ENCODE measurements at places on chromosomes 1 and 21.

DNA sequence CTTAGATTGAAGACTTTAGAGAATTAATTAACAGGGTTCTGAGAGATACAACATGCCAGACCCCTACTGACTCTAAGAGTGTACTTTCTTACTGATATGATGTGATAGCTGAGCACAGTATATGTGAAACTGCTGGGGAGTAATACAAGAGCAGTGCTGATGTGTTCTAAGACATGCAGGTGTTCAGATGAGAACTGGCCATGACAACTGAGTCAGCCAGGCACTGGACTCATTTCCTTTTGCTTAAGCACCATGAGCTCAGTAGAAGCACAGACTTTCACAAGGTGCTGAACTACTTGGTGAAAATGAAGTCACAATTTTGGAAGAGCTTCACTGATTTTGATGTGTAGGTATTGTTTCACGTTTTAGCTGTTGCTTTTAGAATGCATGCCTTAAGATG lies 15.9 kb upstream of the POGZ start:
- no peak for DNase-seq

DNA sequence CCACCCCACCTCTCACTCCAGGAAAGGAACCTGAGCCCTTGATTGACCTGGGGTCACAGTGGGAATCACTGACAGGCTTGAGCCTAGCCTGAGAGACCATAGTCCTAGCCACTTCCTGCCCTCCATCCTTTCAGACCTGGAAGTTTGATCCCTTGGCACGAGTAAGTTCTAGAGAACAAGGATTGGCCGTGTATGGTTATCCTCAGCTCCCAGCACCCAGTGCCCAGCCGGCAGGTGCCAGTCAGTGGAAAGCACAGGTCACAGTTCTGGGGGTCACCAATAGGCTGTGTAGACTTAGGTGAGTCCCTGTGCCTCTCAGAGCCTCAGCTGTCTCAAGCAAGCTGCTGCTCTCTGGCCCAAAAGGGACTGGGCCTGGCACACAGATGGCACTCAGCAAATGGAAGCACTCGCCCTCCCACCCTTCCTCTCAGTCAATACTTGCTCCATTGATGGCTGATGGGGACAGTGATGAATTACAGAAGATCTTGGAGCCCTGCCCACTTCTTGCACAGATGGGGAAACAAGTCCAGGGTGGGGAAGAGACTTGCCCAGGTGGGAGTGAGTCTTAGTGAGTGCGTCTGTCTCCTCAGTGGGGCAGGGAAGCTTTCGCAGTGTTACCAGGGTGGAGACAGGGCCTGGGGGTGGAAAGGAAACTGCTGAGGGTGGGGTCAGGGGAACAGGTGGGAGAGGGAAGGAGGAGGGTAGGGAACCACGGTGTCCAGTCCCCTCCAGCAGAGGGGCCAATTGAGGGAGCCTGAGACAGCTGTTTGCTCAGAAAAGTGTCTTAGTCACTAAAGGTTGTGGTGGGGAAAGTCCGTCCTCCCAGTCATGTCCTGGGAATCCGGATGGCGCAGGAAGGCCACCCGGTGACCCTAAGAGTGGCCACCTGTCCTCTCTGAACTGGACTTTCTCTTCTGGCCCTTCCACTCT lies 2.6 kb upstream of the KCNQ4 start:
- no peak for DNase-seq

- no peak for DNase-seq
Observed at GRCh38 chr1:153985341-153985912, 712 bp downstream of the RAB13 start.

GRCh38 chr21:29083306-29083705 lies 9.9 kb upstream of the CCT8 start:
- no peak for DNase-seq

DNA sequence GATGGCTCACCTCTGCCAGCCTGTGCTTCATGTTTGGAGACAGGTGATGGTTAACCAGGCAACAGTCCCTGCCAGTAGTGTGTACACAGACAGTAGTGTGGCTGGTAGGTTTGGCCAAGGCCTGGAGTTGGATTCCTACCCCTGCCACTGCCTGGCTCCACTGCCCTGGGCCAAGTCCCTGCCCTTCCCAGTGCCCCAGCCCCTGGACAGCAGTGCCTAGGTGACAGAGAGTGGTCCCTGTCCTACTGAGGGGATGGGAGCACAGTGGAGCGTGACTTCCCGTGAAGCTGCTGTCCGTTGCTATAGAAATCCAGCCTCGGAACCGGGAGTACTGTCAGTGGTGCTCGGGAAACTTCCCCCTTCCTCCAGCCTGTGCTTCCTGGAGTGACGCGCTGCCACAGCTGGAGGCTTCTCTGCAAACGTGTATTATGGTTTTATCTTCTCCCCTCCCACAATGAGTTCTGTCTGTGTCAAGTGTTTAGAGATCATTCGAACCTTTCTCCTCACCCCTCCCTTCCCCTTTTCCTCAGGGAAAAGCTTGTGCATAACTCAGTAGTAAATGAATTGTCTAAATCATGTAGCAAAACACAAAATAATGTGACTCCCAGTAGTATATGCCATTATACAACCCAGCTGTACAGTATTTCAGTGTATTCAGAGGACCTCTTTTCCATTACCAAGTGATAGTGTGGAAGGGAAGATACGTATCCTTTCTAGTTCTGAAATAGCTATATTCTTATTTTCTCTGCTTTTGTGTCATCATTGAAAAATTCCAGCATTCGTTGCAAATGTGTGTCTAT lies 73.4 kb downstream of the GALNT2 start:
- no peak for DNase-seq

DNA sequence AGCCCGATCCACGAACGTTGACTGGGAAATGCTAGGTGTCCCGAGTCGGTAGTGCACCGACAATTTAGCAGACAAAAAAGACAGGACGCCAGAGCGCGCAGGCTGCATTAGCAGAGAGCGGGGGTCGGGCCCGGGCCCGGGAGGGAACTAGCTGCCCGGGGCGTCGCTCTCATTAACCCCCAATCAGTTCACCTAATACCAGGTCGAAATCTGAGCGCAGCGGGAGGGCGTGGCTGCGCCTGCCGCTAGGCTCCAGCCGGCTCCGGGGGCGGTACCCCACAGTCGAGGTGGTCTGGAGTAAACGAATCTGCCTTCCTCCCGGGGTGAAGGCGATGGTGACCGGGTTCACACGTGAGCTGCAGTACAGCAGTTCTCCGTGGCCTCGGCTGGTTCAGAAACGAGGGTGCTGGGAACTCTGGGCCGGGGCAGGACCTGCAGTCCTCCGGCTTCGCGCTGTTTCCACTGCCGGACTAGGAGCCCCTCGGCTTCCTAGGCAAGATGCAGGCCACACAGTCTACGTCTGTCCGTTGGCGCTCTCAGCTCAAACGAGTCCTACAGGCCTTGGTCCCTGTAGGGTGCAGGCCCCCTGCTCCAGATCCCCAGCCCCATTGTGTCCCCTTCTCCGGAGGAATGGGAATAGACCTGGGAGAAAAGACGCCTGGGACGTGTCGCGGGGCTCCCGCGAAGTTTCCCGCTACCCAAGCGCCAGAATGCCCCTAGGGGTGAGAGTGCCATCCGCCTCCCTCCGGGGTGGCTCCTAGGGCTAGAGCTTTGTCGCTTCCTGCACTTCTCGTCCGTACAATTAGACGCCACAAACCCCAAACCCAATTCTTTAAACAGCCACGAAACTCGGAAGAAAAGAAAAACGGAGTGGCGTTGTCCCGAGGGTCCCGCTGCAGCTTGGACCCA lies 2.0 kb downstream of the GFI1 start:
- peak; percentile 28 for DNase-seq

DNA sequence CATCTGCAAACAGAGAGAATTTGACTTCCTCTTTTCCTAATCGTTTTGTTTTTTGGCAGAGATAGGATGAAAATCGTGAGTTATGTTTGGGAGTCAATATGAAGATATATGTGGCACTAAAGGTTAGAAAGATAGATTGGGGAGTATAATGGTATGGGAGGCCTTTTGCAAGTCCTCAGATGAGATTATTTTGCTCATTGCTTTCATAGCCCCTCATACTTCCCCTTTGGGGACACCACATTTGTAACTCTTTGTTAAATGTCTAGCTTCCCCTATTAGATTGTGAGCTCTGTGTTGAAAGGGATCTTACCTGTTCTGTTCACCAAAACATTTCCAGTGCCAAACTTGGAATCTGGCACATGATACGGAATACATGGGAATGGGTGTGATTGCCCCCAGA lies 30.2 kb downstream of the RAVER2 start:
- no peak for DNase-seq

- DNase-seq = no peak
Observed at GRCh38 chr1:152410599-152410998, 3.5 kb downstream of the CRNN start.

- DNase-seq = no peak
Observed at GRCh38 chr1:7405844-7406500, 365.1 kb upstream of the VAMP3 start.

GRCh38 chr1:195738966-195739650 lies 869.1 kb downstream of the KCNT2 start:
- DNase-seq = no peak

GRCh38 chr1:165823552-165824268 lies 3.7 kb upstream of the UCK2 start:
- DNase-seq = no peak

GRCh38 chr1:163467289-163467688 lies 145.5 kb downstream of the NUF2 start:
- DNase-seq = no peak

DNA sequence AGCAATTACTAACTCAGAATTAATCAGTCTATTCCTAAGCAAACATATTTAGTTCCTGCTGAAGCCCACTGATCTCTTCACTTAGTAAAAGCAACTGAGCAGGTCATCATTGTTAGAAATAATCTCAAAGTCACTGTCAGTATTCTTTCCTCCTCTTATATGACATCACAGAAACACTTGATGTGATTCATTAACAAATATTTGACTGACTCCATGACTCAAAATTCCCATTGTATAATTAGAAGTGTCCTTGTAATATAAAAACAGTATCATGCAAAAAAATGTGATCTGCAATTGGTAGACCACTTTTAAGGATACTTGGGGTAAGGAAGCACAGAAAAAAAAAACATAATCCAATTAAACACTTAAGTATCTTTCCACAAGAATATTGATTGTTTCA lies 194.4 kb downstream of the DPYD start:
- no peak for DNase-seq

DNA sequence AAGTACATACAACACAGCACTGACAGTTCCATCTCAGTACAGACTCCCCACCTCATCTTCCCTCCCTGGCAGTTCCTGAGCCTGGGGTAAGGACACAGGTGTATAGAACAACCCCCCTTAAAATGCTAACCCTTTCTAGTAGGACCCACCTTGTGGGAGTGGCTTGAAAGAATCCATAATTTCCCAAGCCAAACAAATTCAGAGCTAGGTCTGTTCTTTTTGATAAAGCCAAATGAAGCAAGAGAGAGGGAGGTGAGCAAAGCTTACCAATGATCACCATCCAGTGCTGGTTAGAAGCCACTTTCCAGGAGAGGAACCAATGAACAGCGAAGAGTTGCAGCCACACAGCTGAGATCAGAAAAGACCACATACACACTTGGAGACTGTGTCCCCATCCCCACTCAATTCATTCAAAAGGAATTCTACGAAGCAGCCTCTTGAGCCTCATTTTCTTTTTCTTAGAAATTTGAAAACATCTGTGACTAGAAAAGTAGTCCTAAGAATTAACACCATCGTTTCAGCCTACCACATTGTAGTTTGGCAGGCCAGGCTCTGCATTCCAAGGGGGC lies 9.2 kb downstream of the UBE2Q1 start:
- DNase-seq = no peak

- no peak for DNase-seq
Observed at GRCh38 chr1:153364156-153364555, 6.5 kb downstream of the S100A9 start.

DNA sequence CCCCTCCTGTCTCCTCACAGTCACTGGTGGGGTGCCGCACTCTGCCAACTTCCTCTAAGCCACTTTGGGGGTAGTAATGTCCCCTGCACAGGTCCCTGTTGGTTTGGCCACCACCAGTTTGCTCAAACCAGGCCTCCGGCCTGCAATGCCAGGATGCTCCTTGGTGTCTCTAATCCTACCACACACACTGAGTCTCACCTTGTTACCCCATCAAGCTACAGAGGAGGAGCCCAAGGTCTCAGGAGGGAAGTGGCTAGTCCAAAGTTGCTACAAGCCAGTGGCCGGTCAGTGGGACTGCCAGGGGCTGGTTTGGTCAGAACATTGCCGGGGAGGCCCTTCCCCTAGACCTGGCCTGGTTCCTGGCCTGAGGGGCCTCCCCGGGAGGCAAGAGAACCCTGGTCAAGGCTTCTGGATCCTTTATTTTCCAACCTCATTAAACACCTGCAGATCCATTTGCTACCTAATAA lies 21.5 kb upstream of the LRP8 start:
- no peak for DNase-seq

Data from stimulated activated CD8-positive, alpha-beta memory T cell treated with anti-CD3 and anti-CD28 coated beads, Interleukin-7, amount 100 ng/mL, for 1 hour (primary cell).